Activated CD8-positive, alpha-beta memory T cell treated with anti-CD3 and anti-CD28 coated beads, Interleukin-2, amount 10 ng/mL, durations not matched to agents 7 days and 5 days (primary cell): ENCODE measurements at places on chromosomes 12 and 14. TPM values are rescaled to one million over a fixed set of nuclear protein-coding genes. Genes with fewer than 3 reads are reported as not detected.

- H3K4me1 ChIP-seq = no peaks in the 10 kb centered on the region
- no peak overlapping the region for H3K27ac ChIP-seq
- H3K4me3 ChIP-seq = no peak overlapping the region
- H3K27me3 ChIP-seq = peaks cover 18% of the 10 kb centered on the region
- H3K36me3 ChIP-seq = no peaks in the 10 kb centered on the region
Measured at GRCh38 chr14:81313775-81314429, 86.2 kb downstream of the STON2 start.

DNA sequence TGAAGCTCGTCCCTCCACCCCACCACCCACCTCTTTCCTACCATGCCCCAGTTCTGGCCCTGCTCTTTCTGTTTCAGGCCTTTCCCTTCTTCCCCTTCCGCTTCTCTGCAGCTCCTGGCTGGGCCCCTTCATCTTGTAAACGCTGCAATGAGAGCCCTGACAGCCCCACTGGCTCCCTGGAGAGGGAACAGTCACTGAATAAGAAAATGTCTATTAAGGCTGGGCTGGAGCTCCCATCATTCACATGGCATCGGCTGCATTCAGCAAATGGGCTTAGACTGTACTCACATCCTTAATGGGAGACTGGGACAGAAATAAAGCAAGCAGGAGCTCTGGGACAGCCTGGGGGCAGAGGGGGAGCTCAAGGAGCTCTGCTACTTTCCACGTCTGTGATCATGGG lies 45.2 kb upstream of the TUNAR start:
- H3K4me1 ChIP-seq = no peaks in the 10 kb centered on the region
- no peak overlapping the region for H3K4me3 ChIP-seq
- H3K27me3 ChIP-seq = no peaks in the 10 kb centered on the region
- no peak for DNase-seq

GRCh38 chr14:20489093-20489994 lies 16.0 kb upstream of the RNASE10 start:
- peak; percentile 56 for DNase-seq
- H3K4me3 ChIP-seq = peak overlapping the region; percentile 6
- peaks cover 70% of the 10 kb centered on the region for H3K4me1 ChIP-seq
- H3K36me3 ChIP-seq = peaks cover 1% of the 10 kb centered on the region
- H3K27ac ChIP-seq = peak overlapping the region; percentile 85

LIMA1 gene
- total RNA-seq = 64.2 TPM

BCL2L14 gene
- total RNA-seq = 3.3 TPM

GTF2H3 gene
- 46.1 TPM for total RNA-seq

CPNE6 gene
- 0.12 TPM for total RNA-seq

SPIC gene
- total RNA-seq = not detected

- H3K27ac ChIP-seq = peak overlapping the region; percentile 74
- peak overlapping the region; percentile 61 for H3K4me3 ChIP-seq
- no peak for DNase-seq
- H3K27me3 ChIP-seq = no peaks in the 10 kb centered on the region
- H3K36me3 ChIP-seq = peaks cover under 1% of the 10 kb centered on the region
- peaks cover 31% of the 10 kb centered on the region for H3K4me1 ChIP-seq
Measured at GRCh38 chr12:50083301-50083700, 1.8 kb upstream of the SMARCD1 start.

DNA sequence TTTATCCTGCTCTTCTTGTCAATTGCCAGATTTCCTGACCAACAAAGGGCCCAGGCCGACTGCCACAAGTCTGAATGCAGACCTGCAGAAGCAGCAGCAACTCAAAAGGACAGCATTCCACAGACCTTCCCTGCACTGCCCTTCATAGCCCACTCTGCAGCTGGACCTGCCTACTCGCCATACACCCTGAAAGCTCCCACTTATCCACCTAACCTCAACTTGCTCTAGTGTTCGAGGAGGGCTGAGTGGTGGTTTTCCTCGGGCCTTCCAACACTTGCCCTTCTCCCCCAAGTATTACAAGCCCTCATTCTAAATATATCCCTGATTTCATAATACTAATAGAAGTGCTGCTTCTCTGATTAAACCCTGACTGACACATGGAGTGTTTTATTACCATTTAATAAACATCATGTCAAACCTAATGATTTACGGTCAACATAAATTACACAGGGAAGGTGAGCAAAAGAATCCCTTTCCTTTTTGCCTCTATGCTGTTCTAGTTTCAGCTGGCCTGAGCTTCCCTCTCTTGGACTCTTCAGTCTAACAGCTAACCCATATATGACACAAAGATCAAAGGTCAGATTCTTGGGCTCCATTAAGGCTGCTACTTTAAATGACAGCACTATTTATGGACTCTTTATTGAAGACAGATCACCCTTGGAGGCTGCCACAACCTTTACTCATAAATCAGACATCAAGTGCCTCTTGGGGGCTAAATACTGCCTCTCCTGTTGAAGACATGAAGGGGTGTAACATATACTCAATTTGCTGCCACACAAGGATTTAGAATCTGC lies 1546.9 kb upstream of the TMEM132C start:
- peaks cover 5% of the 10 kb centered on the region for H3K27me3 ChIP-seq
- H3K4me1 ChIP-seq = no peaks in the 10 kb centered on the region
- no peak for DNase-seq
- no peak overlapping the region for H3K4me3 ChIP-seq
- H3K27ac ChIP-seq = no peak overlapping the region

HSPB8 gene
- total RNA-seq = not detected

DNA sequence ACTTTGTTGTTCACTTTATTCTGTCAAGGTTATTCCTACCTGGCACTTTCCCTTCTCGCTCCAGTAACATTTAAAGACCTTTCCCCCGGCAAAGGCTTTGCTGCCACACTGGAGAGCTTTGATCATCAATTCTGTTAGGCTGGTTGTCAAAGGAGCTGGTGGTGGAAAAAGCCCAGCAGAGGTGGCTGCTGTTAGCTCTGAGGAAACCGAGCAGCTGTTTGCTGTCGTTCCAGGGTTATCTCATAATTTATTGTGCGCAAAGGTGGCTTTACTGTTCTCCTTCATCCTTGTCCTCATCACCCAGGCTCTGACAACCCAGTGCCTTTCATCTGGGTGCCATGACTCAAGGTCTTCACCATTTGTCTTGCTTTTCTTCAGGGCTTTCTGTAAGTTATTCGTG lies 38.2 kb upstream of the CRADD start:
- DNase-seq = no peak
- H3K4me1 ChIP-seq = no peaks in the 10 kb centered on the region
- H3K4me3 ChIP-seq = no peak overlapping the region
- peaks cover 36% of the 10 kb centered on the region for H3K27me3 ChIP-seq
- no peaks in the 10 kb centered on the region for H3K36me3 ChIP-seq

GRCh38 chr12:43882578-43883178 lies 46.8 kb downstream of the TMEM117 start:
- peak; percentile 47 for DNase-seq
- H3K36me3 ChIP-seq = no peaks in the 10 kb centered on the region
- no peaks in the 10 kb centered on the region for H3K4me1 ChIP-seq
- no peak overlapping the region for H3K27ac ChIP-seq

GRCh38 chr14:23468704-23469126 lies 788 bp upstream of the NGDN start:
- DNase-seq = no peak
- H3K4me1 ChIP-seq = peaks cover 14% of the 10 kb centered on the region
- no peak overlapping the region for H3K4me3 ChIP-seq
- H3K27ac ChIP-seq = no peak overlapping the region
- H3K36me3 ChIP-seq = peaks cover 8% of the 10 kb centered on the region

DNA sequence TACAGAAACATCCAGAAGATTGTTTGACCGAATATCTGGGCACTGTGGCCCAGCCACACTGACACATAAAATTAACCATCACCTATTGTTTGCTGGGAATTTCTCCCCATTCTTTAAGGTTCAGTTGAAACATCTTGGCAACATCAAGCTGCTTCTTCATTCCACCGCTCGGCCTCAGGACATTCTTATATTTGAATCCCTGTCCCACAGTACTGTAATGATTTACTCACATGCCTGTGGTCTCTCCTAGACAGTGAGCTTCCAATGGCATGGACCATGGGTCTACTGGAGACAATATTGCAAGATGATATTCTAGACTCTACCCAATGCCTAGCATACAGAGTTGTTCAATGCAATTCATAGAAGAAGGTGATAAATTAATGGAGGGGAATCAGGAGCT lies 56.1 kb downstream of the EMP1 start:
- no peak for DNase-seq
- H3K36me3 ChIP-seq = no peaks in the 10 kb centered on the region
- peaks cover 2% of the 10 kb centered on the region for H3K4me1 ChIP-seq
- no peak overlapping the region for H3K27ac ChIP-seq
- H3K27me3 ChIP-seq = peaks cover 27% of the 10 kb centered on the region
- no peak overlapping the region for H3K4me3 ChIP-seq

COL2A1 gene
- total RNA-seq = not detected

GRCh38 chr14:89351516-89352404 lies 65.3 kb downstream of the FOXN3 start:
- no peaks in the 10 kb centered on the region for H3K27me3 ChIP-seq
- DNase-seq = peak; percentile 64
- peaks cover 39% of the 10 kb centered on the region for H3K36me3 ChIP-seq
- H3K4me1 ChIP-seq = peaks cover 46% of the 10 kb centered on the region
- H3K27ac ChIP-seq = peak overlapping the region; percentile 90
- H3K4me3 ChIP-seq = peak overlapping the region; percentile 58

DNA sequence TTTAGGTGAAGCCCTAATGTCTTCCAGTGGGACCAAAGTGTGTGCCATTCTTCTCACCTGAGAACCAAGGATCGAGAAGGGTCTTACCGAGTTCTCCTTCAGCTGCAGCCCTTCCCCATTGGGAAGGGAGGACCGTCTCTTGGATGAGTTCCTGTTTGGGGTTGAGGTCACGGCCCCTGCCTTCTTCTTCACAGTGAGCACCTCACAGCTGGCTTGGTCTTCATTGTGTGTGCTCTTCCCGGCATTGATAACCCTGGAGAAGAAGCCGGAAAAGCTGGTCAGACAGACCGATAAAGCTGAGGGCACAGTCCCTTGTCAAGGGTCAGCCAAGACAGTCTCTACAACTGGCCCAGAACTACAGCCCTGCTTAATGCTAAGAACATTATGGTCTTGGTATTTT lies 102.9 kb downstream of the PPM1H start:
- DNase-seq = no peak
- H3K27me3 ChIP-seq = peaks cover 7% of the 10 kb centered on the region
- no peak overlapping the region for H3K4me3 ChIP-seq
- H3K36me3 ChIP-seq = no peaks in the 10 kb centered on the region
- no peak overlapping the region for H3K27ac ChIP-seq

DNA sequence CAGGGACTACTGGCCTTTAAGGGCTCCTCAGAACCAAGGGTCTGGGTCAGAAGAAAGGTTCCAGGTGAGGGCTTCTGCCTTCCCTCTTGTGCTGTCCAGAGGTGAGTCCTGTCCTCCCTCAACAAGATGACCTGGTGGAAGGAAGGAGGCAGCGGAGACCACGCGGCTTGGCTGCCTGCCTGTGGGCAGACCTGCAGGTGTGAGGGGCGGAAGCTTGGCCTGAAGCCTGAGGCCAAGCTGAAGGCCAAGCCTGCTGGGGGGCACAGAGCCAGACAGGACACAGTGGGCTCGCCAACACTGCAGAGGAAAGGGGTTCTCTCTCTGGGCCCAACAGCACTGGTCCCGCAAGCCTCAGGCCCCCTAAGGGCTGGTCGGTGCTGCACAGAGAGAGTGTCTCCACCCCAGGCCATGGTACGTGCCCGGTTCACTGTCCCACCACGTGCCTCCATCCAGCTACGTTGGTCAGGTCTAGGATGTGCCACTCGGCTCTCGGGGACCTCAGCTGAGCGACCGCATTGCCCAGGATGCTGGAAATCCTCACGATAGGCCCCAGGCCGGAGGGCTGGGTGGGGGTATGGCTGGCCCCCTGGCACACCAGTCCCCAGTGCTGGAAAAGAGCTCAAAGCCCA lies 170.0 kb upstream of the PRMT8 start:
- H3K4me1 ChIP-seq = no peaks in the 10 kb centered on the region
- H3K27me3 ChIP-seq = no peaks in the 10 kb centered on the region
- no peak overlapping the region for H3K4me3 ChIP-seq

DNA sequence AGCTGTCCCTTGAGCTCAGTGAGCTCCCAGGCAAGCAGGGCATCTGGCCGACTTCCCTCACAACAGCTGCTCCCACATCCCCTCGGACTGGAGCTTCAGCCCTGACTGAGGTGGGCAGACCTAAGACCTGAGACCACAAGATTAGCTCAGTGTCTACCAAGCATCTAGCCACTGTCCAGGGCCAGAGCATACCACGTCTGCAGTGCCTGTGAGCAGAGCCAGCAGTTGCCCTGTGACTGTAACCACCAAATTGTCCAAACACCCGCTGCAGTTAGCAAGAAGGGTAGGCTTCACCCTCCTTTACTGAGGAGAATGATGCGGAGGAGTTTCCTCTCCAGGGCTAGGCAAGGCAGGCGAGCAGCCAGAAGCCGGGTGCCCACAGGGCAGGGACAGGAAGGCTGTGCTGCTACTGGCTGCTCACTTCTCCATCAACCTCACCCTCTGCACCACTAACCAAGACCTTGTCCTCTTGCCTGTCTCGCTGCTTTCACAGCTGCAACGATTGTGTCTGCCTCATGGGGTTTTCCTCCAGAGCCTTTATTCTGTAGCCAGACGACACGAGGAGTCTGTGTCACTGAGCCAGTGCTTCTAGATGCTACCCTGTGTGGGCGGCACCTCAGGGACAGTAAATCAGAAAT lies 53.9 kb downstream of the ANAPC7 start:
- peak overlapping the region; percentile 77 for H3K27ac ChIP-seq
- no peaks in the 10 kb centered on the region for H3K27me3 ChIP-seq
- H3K36me3 ChIP-seq = peaks cover 43% of the 10 kb centered on the region
- H3K4me1 ChIP-seq = peaks cover 33% of the 10 kb centered on the region

AICDA gene
- not detected for total RNA-seq

- H3K4me3 ChIP-seq = no peak overlapping the region
- no peaks in the 10 kb centered on the region for H3K27me3 ChIP-seq
- no peaks in the 10 kb centered on the region for H3K4me1 ChIP-seq
- no peak for DNase-seq
- H3K27ac ChIP-seq = no peak overlapping the region
Measured at GRCh38 chr12:20946732-20947131, 136.2 kb downstream of the SLCO1B3 start.

- DNase-seq = peak; percentile 43
- H3K27ac ChIP-seq = peak overlapping the region; percentile 25
- no peak overlapping the region for H3K4me3 ChIP-seq
Measured at GRCh38 chr14:68854421-68854820, 61.6 kb upstream of the ZFP36L1 start.

DNA sequence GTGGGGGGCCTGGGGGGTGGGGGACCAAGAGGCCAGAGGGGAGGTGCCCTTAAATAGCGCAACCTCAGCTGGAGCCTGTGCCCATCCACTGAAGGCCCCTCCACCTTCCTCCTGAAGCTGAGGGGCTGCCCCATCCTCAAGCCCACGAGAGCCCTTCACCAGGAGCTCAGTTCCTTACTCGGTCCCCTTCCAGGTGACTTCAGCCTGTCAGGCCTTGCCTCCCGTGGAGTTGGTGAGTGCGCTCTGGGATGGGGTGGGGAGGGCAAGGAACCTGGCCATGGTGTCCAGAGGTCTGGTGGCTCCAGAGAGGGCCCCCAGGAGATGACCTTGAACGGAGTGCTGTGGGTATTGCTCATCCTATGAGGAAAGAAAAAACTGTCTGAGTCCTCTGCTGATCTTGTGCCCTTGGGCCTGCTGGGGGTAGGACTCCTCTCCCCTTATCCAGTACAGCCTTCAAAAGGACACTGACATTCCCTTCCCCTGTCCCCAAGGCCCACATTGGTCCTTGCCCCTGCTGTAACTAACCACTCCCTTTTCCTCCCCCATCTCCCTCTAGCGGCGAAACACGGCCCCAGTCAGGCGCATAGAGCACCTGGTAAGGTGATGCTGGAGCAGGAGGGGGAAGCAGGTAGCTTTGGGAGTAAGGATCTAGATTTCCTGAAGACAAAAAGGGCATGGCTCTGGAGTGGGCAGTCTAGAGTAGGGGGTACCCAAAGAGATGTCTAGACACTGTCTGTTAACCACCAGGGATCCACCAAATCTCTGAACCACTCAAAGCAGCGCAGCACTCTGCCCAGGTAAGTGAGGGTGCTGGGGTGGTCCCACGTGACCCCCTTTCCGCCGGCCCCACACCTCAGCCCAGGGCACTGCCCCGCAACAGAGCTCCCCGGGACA lies 3.6 kb downstream of the TNS2 start:
- H3K27ac ChIP-seq = peak overlapping the region; percentile 86
- no peaks in the 10 kb centered on the region for H3K36me3 ChIP-seq
- H3K4me3 ChIP-seq = peak overlapping the region; percentile 92
